ENCODE measurements at places on chromosomes 1 and 21.

DNA sequence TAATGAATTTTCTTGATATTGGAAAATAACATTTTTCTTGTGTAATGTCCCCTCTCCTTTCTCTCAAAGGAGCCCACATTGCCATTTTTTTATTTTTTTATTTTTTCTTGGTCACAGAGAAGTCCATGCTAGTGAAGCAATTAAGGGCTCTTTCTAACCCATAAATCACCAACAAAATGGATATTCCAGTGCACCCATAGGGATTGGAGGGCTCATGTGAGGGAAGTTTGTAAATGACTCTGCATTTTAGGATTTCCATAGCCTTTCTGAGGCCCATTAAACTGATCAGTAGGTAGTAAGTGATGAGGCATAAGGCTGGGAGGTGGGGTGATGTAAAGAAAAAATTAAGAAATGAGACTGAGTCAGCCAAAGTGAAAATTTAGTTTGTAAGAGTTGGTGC is 55.9 kb upstream of the JAK1 start:
- no peak for DNase-seq

- no peak for DNase-seq
Measured at GRCh38 chr21:41758550-41758949, 8.3 kb downstream of the RIPK4 start.

DNA sequence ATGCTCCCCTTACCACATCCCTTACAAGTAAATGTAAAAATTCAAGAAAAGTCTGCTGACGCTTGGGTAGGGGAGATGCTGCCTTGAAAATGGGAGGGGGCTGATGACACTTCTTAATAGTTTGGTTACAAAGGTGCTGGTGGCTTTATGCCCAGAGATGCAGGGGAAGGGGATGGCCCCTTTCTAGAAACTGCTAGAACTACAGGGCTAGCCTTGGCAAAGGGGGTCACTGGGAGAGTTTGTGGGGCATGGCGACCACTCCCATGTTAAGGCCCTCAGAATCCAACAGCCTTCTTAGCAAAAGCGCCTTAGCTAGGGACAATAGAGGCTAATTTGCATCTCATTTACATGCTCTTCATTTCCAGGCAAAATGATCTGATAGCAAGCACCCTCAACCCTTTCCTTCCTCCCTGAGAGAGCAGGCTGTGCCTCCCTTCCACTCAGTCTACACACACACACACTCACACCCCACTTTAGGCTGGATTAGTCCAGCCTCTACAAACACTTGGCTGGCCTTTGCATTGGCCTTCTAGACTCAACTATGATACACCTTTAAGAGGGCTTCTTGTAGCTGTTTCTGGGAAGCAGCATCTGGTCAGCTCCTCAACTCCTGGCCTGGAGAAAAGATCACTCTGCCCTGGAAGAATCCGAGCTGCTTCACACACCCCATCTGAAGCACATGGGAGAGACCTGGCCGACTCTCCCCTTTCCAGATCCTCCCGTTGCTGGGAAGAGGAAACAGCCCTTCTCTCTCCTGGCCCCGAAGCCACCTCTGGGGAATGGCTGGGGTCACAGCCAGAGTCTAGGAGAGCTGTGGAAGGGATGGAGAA is 1.7 kb downstream of the SEMA6C start:
- DNase-seq, result no peak

DNA sequence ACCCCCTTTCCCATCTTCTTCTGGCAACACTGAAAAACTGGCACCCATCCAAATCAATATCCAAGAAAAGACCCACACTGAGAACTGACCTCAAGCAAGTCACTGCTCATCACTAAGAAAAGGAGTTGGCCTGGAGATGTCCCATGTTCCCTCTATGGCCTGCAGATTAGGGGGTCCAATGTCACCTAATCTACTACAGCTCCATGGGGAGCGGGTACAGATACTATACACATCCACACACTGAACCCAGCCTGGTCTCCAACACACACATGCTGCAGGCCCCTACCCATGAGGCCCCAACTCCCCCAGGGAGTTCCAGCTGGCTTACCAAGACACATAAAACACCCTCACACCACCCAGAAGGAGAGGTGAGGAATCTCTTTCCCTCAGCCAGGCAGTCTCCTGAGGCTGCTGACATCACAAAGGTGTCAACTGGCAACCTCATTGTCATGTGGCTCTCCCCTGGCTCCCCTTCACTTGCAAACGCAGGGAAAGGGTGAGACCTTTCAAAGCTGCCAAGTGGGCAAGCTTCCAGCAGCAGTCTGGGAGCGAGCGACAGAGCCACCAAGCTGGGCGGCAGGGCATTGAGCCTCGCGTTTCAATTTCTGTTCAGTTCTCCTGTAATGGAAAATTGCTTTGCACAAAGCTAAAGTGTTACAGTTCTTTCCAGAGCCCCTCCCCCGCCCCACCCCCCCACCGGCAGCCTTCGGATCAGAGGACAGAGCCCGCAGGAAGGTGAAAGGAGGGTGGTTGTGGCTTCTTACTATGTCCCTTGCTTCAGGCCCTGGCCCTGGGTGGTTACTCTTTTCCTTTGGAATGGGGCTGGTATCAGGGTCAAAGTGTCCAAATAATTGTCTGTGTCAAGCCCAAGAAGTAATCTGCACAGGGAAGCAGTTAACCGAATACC is at the start of gene LRRC52:
Gene LRRC52, plus strand, starts transcription at position 469 of the 907 bp plus-strand sequence. Its CDS starts 297 bp downstream, at position 766.
- no peak for DNase-seq

DNA sequence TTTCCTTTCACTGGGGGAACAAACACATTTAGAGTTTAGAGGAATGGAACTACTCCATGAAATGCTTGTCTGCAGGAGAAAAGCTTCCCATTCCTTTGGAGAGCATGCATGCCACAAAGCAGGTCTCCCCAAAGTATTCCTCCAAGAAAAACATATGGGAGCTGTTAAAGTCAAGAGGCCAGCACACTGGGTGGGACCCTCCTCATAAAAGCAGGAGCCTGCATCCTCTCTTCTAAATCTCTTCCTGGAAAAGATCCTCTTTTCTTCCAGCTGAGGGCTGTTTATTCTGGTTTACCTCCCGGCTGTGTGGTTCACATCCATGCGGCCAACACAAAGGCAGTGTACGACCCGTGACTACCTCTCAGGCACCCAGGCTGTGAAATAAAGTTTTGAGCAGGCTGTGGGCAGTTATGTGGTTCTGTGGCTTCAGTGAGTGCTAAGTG is 103.4 kb downstream of the TENT5C start:
- no peak for DNase-seq

DNA sequence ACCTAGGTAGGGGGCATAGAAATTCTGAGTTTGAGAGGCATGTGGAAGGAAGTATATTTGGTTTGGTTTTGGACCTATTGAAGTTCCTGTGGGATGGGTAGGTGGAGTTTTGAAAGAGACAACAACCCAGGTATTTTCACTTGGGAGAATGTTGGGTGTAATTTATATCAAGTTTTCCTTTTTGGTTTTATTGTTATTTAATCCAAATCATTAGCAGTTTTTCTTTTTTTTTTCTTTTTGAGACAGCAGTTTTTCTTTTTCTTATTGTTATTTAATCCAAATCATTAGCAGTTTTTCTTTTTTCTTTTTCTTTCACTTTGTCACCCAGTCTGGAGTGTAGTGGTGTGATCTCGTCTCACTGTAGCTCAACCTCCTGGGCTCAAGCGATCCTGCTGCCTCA is 30.1 kb downstream of the RNF11 start:
- no peak for DNase-seq

DNA sequence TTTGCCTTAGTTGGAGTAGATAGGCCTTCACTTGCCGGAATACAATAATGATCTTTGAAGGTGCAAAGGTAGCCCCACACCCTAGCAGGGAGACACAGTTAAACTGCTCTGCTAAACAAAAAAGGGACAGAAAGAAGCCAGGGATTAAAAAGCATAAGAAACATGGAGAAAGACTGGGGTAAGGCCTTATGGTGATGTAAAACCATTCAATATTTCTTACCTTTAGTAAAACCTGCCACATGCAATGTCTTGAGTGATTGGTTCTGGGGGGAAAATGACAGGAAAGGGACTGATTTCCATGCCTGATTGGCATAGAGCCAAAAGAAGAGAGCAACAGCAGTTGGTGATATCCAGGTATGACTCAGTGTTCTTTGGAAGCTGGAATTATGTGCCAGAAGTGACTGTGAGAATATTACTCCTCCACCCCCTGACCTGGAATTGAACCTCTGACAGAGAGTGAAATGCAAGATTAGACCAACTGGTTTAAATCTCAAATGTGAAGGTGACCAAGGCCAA is 8.1 kb downstream of the DNASE2B start:
- no peak for DNase-seq

DNA sequence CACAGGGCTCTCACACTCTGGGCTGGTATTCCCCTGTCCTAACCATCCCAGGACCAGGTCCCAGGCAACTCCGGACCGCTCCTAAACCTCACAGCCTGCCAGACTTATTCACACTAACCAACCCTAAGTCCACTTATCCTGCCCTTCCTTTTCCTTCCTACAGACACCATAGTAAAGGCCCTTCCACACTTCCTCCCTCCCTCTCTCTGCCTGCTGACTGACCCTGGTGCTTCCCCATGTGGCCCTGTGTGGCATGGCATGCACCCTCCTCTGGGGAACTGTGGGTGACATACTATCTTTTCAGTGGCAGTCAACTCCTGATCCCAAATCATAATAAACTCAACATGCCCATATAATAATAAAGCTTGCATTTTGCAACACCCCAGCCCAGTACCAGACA is 155.1 kb upstream of the DNAH14 start:
- DNase-seq, result no peak

GRCh38 chr1:30277415-30277814 is 446.0 kb downstream of the MATN1 start:
- no peak for DNase-seq

GRCh38 chr1:97904534-97904933 is 16.3 kb downstream of the DPYD start:
- no peak for DNase-seq

GRCh38 chr21:31732597-31733550 is 956 bp upstream of the SCAF4 start:
- DNase-seq, result no peak

DNA sequence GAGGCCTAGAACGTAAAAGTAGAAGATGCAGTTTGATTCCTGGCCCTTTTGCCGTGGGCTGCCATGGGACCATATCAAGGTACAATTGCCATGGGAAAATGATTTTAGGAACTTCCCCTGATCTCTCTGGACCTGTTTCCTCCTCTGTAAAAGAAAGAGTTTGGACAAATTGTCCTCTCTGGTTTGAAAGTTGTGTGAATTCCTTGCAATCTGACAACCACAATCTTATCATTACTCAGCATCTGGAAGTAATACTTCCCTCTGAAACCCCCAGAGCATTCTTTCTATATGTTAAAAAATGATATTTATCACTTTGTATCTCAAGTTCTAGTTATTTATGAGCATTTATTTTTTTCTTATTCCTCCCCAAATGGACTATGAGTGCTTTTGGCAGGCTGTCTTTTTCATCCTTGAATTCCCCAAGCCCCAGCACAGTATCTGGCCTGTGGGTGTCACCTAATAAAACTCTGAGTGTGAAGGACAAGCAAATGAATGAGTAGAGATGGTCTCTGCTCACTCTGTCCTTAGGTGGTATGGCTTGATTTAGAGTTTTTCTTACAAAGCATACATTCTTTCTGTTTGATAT is 181.1 kb downstream of the DYRK1A start:
- no peak for DNase-seq

DNA sequence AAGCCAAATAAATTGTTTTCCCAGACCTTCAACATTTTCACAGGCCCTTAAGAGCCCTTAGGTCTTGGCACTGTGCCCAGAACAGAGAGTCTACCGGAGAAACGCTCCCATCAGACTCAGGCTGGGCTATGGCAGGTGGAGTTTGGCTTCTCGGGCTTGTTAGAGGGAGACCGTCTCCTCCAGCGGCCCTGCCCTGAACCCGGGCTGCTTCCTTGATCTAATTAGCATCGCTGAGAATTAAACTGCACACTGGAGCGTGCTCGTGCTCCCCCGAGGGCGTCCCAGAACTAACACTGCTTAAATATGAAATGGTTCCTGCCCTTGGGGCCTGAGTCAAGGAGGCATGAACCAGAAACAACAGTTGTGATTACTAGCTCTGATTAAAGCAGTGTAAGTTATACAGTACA is 634.4 kb downstream of the MATN1 start:
- DNase-seq, result no peak

DNA sequence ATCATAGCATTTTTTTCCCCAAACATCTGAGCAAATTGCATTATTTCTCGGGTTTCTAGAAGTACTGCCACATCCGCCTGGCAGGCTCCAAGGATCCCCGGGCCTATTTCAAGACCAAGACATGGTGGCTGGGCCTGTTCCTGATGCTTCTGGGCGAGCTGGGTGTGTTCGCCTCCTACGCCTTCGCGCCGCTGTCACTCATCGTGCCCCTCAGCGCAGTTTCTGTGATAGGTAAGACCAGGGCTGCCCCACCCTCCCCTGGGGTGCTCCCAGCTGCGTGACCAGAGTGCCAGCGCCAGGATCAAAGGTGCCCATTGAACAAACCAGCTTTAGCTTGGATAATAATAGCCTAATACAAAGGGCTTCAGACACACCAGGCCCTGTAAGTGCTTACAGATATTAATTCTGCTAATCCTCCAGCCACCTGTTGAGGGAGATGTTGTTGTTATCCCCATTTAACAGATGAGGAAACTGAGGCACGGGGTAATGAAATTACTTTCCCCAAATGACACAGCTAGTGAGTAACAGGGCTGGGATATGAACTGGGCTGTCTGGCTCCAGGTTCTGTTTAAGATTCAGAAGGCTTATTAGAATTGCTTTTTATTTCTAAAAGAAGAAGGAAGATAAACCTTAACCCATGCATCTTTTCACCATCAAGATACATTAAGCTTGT is 26.5 kb downstream of the NIPAL3 start:
- no peak for DNase-seq

GRCh38 chr21:45721671-45722070 is 78.1 kb downstream of the PCBP3 start:
- DNase-seq, result no peak

- no peak for DNase-seq
Measured at GRCh38 chr1:145949219-145949618, 8.6 kb downstream of the LIX1L start.

DNA sequence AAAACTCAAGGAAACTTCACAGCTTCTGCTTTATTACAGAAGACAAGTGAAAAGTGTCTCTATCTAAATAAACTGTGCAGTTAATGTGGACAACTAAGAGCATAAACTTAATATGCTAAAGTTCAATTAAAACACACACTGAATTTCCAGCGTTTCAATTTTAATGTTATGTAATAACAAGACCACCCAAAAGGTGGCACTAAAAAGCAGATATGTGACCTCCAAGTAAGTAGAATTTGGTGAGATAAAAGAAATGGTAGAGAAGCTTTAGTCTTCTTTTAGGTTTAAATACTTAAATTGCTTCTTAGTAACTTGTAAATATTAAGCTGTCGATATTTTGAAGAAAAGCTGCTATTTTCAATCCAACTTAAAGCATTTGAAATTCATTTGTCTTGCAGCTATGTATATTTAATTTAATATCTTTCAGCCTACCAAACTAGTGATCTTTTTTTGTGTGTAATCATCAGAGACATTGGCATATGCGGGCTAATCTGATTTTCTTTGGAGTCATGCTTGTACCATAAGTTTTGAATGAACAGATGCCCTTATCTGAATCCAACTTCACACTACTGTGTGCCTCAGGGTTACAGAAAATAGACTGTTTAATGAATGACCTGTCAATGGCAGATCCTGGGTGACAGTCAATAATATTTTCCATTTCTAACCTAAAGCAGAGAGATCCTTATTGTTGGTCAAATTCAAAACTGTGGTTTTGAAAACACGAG is 36.5 kb upstream of the ADAMTS1 start:
- no peak for DNase-seq

GRCh38 chr1:53740621-53741105 is 1.7 kb upstream of the GLIS1 start:
- DNase-seq, result no peak

GRCh38 chr1:207740207-207740606 is 11.6 kb upstream of the CD46 start:
- no peak for DNase-seq
